ENCODE measurements at places on chromosomes 2 and 18. TPM values are rescaled to one million over a fixed set of nuclear protein-coding genes. Genes with fewer than 3 reads are reported as not detected.
A peak's percentile ranks its signal among the peaks of the same experiment; 100 is the strongest.

DNA sequence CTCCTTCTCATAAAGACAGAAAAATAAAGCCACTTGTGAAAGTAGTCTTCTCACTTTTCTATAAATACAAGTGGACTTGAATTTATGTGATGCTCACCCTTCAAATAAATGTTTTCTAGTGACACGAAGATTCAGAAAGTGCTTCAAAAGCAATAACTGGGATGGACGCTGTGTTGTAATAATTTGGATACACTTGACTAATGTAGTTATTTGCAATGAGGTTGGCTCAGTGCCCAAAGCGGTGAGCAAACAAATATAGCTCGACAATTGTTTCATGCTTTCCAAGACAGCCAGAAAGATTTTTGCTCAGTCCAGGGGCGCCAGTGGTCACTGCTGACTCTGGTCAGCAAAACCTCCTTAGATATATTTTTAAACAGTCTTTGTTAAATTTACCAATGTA lies 278.6 kb upstream of the KLHL14 start:
- no peak for DNase-seq
- no peaks in the 10 kb centered on the region for H3K27me3 ChIP-seq
- H3K36me3 ChIP-seq: no peaks in the 10 kb centered on the region

GRCh38 chr2:230601510-230601909 lies 111.1 kb upstream of the CAB39 start:
- peak overlapping the region; percentile 75 for H3K27ac ChIP-seq
- no peak for DNase-seq
- H3K36me3 ChIP-seq: peaks cover 49% of the 10 kb centered on the region
- peaks cover 45% of the 10 kb centered on the region for H3K4me1 ChIP-seq
- H3K4me3 ChIP-seq: peak overlapping the region; percentile 57
- no peaks in the 10 kb centered on the region for H3K27me3 ChIP-seq

The PAX8 gene
- 3.2 TPM for total RNA-seq

- H3K36me3 ChIP-seq: no peaks in the 10 kb centered on the region
- H3K4me3 ChIP-seq: no peak overlapping the region
- H3K27me3 ChIP-seq: no peaks in the 10 kb centered on the region
- H3K27ac ChIP-seq: no peak overlapping the region
- no peaks in the 10 kb centered on the region for H3K4me1 ChIP-seq
Observed at GRCh38 chr2:63340443-63340842, 247.8 kb downstream of the WDPCP start.

The EVA1A gene
- not detected for total RNA-seq

- H3K36me3 ChIP-seq: peaks cover 1% of the 10 kb centered on the region
- no peak overlapping the region for H3K27ac ChIP-seq
- H3K4me3 ChIP-seq: no peak overlapping the region
- H3K27me3 ChIP-seq: peaks cover 5% of the 10 kb centered on the region
- no peaks in the 10 kb centered on the region for H3K4me1 ChIP-seq
Observed at GRCh38 chr2:157696036-157696435, 67.4 kb upstream of the ACVR1C start.

DNA sequence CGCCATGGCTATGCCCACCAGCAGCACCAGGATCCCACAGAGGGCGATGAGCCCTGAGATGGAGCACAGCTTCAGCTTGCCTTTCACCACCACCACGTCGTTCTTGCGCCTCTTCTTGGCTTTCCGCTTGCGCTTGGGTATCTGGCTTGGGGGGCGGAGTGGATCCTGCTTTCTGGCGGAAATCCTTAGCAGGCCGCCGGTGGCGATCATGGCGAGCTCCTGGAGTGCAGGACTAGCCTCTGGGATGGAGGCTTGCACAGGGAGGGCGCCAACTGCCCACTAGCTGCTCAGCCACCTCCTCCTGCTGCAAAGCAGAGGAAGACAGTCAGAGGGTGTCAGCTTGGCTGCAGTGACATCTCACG lies 3.5 kb downstream of the TMEM200C start:
- no peaks in the 10 kb centered on the region for H3K4me1 ChIP-seq
- DNase-seq: no peak
- no peaks in the 10 kb centered on the region for H3K36me3 ChIP-seq
- no peak overlapping the region for H3K27ac ChIP-seq
- H3K4me3 ChIP-seq: no peak overlapping the region

DNA sequence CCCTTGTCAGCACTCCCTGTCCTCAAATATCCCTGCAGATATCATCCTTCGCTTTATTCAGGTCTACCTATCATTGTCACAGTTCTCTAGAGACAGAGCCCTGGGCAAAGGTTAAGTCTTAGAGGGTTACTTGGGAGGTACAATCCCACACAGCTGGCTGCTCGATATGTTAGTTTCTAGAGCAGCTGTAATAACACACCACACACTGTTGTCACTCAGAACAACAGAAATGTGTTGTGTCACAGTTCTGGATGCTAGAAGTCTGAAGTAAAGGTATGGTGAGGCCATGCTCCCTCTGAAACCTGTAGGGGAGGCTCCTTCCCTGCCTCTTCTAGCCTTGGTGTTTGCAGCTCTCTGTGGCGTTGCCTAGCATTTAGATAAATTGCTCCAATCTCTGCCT lies 9.9 kb upstream of the RAPGEF4 start:
- H3K4me1 ChIP-seq: no peaks in the 10 kb centered on the region
- H3K27ac ChIP-seq: no peak overlapping the region
- H3K27me3 ChIP-seq: peaks cover 13% of the 10 kb centered on the region
- no peak for DNase-seq
- no peak overlapping the region for H3K4me3 ChIP-seq
- no peaks in the 10 kb centered on the region for H3K36me3 ChIP-seq

DNA sequence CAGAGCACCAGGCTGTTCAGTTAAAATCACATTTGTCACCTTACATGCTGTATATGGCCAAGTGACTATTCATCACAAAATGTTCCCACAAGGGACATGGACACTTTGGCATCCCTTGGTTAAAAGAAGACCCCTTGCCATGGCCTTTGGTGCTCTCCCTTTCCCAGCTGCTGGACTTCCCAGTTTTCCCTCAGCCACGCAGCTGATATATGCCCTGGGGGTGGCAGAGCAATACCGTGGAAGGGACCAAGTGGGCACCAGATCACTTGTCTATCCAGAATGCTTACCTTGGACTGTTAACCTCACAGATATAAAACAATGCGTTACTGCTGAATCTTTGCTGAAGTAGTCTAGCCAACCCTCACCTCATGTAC lies 35.3 kb downstream of the PAIP2B start:
- H3K4me1 ChIP-seq: no peaks in the 10 kb centered on the region
- no peak overlapping the region for H3K27ac ChIP-seq
- H3K4me3 ChIP-seq: no peak overlapping the region
- peaks cover 4% of the 10 kb centered on the region for H3K36me3 ChIP-seq
- H3K27me3 ChIP-seq: no peaks in the 10 kb centered on the region

DNA sequence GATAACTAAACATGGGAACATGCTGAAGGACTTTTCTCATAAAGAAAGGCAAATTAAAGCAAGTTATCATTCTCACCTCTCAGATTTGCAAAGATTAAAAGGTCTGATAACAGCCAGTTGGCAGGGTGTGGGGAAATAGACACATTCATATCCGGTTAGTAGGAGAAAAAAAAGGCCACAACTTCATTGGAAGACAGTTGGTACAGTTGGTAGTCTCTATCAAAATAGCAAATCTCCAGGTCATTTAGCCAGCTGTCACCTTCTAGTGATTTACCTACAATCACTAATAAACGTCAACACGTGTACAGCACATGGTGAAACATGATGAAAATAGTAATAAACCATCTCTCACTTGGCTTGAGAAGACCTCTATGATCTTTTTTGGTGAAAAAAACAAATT lies 16.6 kb downstream of the INPP5D start:
- peak overlapping the region; percentile 58 for H3K27ac ChIP-seq
- peaks cover 42% of the 10 kb centered on the region for H3K4me1 ChIP-seq
- H3K27me3 ChIP-seq: no peaks in the 10 kb centered on the region
- no peak for DNase-seq

DNA sequence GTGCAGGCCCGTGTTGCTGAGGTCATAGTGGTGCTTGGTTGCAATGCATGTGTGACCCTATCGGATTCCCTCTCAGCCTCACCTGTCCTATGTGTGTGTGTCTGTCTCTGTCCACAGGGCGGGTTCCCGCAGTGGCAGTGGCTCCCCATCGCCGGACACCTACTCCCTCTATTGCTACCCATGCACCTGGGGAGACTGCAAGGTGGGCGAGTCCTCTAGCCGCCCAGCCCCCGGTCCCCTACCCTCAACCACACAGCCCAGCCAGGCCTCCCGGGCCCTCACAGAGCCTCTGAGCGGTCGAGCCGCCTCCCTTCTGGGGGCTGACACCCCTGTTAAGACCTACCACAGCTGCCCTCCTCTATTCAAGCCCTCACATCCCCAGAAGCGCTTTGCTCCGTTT lies 14.2 kb downstream of the GAREM2 start:
- peaks cover 14% of the 10 kb centered on the region for H3K4me1 ChIP-seq
- H3K36me3 ChIP-seq: no peaks in the 10 kb centered on the region
- H3K27ac ChIP-seq: no peak overlapping the region
- peaks cover 4% of the 10 kb centered on the region for H3K27me3 ChIP-seq

The FIGN gene
- total RNA-seq: not detected

GRCh38 chr18:3402982-3403451 lies 47.0 kb upstream of the TGIF1 start:
- no peaks in the 10 kb centered on the region for H3K36me3 ChIP-seq
- H3K4me1 ChIP-seq: peaks cover 5% of the 10 kb centered on the region
- no peak overlapping the region for H3K4me3 ChIP-seq
- H3K27ac ChIP-seq: no peak overlapping the region
- H3K27me3 ChIP-seq: no peaks in the 10 kb centered on the region

The TUBB8B gene
- total RNA-seq: not detected

- DNase-seq: no peak
- no peak overlapping the region for H3K4me3 ChIP-seq
- H3K27me3 ChIP-seq: no peaks in the 10 kb centered on the region
- no peak overlapping the region for H3K27ac ChIP-seq
- no peaks in the 10 kb centered on the region for H3K4me1 ChIP-seq
- H3K36me3 ChIP-seq: peaks cover 6% of the 10 kb centered on the region
Observed at GRCh38 chr2:233471291-233472035, 95.1 kb downstream of the USP40 start.

The TUBA4A gene
- total RNA-seq: 237 TPM

DNA sequence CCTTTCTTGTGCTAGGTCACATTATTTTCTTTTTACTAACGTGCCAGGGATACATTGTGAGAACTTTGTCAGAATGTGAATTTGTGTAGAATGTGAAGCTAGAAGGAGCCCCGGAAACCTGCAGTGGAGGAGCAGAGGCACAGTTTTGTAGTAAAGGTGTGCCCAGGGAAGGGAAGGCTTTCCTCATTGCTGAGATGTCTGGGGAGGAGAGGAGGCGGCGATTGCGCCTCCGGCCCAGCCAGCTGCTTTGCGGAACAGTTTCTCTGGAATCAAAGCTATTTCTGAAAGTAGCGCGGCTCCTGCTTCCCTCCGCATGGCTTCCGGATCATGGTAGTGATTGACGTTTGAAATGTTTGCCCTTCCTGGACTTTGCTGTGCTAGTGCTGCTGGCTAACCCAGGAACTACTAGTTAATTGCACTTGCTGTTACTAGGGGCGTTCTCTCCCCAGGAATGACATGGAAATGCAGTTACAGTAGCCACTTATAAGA lies 83.1 kb upstream of the RBM44 start:
- DNase-seq: no peak
- H3K4me3 ChIP-seq: peak overlapping the region; percentile 42
- H3K36me3 ChIP-seq: peaks cover 9% of the 10 kb centered on the region
- H3K27ac ChIP-seq: peak overlapping the region; percentile 54

DNA sequence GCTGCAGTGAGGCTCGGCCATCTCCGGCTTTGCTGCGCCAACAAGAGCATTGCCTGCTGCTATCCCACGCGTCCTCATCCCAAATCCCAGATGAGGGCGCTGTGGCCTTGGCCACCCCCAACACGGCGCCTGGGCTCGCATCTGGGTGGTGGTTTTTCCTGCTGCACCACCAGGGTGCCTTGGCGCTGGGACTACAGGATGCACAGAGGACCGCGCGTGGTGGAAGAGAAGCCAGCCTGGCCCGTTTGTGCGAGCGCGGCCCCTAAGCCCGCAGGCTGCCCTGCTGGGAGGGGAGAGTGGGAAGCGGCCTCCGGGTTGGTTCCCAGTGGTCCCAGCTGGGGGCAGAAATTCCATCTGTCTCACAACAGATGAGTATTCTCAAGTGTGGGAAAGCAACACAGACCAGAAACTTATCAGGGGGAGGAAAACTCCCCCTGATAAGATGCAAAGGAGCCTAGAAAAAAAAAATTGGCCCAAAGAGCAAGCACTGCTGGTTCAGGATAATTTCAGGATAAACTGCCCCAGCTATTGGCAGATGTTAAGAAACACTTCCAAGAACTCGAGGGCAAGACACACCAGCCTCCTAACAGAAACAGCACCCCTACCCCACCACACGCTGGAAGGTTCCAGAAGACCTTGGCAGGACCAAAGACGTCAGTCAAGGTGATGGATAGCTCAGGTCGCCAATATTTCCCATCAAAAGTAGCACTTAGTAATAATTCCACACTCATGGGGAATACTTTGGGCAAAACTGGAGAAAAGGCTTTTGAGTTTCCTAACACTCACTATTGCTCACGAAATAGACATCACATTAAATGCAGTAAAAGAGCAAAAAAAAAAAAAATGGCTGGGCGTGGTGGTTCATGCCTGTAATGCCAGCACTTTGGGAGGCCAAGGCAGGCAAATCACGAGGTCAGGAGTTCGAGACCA lies 152.1 kb downstream of the PXDN start:
- H3K27me3 ChIP-seq: peaks cover 3% of the 10 kb centered on the region
- H3K4me1 ChIP-seq: peaks cover 3% of the 10 kb centered on the region
- H3K27ac ChIP-seq: no peak overlapping the region
- no peak for DNase-seq
- no peaks in the 10 kb centered on the region for H3K36me3 ChIP-seq

DNA sequence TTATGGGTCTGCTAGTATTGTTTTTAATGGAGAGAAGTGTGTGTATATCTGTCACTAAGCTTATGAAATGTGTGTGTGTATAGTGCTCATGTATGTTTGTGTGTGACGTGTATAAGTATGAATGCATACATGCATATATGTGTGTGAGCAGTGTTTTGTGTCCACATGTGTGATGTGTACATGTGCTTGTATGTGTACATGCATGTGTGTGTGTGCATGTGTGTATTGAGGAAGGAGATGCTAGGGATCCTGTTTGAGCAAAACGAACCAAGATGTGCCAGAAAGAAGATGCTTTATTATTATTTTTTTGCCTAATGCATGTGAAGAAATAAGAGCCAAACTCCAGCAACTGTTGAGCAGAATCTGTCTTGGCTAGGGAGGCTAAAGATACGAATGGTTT lies 301.3 kb upstream of the SKOR2 start:
- H3K36me3 ChIP-seq: no peaks in the 10 kb centered on the region
- no peak overlapping the region for H3K4me3 ChIP-seq
- DNase-seq: no peak
- H3K27ac ChIP-seq: no peak overlapping the region

DNA sequence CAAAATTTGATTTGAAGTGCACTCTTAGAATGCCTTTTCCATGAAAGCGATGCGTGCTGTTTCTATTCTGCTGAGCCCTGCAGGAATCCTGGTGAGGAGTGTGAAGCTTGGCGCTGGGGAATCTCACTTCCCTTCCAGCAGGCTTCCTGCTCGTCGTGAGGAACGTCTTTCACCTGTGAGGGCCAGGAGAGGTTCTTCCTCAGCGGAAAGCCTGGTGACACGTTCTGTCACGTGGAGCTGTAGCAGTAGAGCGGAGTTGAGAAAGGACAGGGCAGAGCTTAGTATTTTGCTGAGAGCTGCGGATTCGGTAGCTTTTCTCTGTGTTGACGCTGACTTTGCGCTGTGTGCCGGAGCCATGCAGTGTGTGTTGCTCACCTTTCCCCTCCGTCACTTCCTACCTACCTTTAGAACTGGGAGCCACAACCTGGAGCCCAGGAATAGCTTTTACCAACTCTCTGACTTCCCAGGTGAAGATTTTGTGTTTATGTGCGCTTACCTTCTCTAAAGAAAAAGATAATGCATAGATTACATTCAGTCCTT lies 294.8 kb downstream of the PTGR3 start:
- no peaks in the 10 kb centered on the region for H3K27me3 ChIP-seq
- no peak overlapping the region for H3K27ac ChIP-seq
- peaks cover 4% of the 10 kb centered on the region for H3K4me1 ChIP-seq
- no peak overlapping the region for H3K4me3 ChIP-seq

Data from activated naive CD8-positive, alpha-beta T cell treated with anti-CD3 and anti-CD28 coated beads, Interleukin-2, amount 10 ng/mL, durations not matched to agents 7 days and 5 days (primary cell).